ENCODE measurements at places on chromosomes 16 and 17. TPM values are rescaled to one million over a fixed set of nuclear protein-coding genes. Genes with fewer than 3 reads are reported as not detected.

- DNase-seq = no peak
Measured at GRCh38 chr16:83878838-83879237, 20.1 kb upstream of the MLYCD start.

GRCh38 chr17:63317166-63317840 is 128.8 kb downstream of the CYB561 start:
- no peak for DNase-seq

Gene TBC1D28
- not detected for polyA plus RNA-seq

Gene MT3
- polyA plus RNA-seq = not detected
